ENCODE measurements at places on chromosomes 1 and 21.

- DNase-seq = no peak
Measured at GRCh38 chr21:16250273-16250672, 520.5 kb downstream of the USP25 start.

DNA sequence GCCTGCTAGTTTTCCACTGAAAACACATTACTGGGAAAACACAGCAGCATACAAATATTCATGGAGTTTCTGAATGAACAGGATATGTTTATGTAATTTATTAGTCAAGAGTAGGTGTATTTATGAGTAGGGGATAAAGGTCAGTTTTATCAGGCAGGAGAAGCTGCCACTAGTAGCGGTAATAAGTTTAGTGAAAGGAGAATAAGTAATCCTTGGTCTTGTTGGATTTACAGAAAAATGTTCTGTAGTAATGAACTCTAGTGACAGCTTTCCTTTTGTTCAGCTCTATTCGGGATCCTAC, 1.2 kb downstream of the MAST2 start:
- DNase-seq = no peak

DNA sequence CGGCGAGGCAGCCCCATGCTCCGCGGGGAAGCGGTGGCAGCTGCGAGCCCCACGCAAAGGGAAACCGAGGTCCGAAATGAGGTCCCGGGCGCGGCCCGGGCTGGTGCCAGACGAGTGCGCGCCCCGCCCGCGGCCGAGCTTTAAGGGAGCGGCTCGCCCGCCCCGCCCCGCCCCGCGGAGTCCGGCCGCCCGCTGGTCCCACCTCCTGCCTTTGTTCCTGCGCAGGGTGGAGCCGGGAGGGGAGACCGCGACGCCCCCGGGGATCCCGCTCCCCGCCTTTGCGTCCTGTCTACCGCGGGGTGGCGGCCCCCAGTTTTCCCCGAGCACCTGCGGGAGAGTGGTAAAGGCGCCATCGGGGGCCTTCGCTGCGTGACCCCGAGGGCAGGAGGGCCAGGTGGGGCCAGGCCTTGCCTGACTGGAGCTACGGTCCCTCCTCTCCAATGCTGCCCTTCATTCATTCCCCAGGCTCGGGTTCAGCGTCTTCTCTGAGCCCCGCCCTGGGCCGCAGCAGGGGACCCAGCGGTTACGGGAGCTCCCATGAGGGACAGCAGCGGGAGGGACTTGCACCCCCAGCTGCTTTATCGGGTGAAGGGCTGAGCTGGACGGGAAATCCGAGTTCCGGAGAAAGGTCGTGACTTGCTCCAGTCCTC, at the start of gene HES2:
HES2 (minus strand) TSS at position 116 of the 650 bp plus-strand sequence; CDS start at position 17, 99 bp downstream.
- no peak for DNase-seq

- no peak for DNase-seq
Measured at GRCh38 chr1:77542813-77543420, 139.5 kb downstream of the ZZZ3 start.

- DNase-seq = no peak
Measured at GRCh38 chr1:33446590-33446989, 15.7 kb upstream of the PHC2 start.

- DNase-seq = no peak
Measured at GRCh38 chr1:161739865-161740566, 9.6 kb upstream of the DUSP12 start.

DNA sequence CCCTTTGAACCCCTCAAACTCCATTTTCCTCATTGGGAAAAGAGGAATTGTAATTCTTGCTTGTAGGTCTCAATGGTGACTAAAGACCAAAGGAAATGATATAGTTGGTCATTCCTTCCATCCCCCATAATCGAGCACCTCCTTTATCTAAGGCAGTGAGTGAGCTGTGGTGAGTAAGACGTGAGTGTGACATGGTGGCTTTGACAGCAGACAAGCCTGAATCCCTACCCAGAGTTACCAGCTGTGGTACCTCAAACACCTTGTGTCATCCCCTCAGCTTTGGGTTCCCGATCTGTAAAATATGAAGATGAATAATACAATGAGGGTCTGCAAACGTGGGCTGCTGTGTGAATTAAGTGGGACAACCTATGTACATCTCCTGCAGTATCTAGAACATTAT, 8.4 kb downstream of the TRAF5 start:
- no peak for DNase-seq

Data from NCI-H1694 (cell line).